ENCODE measurements at places on chromosomes 1 and 21. TPM values are rescaled to one million over a fixed set of nuclear protein-coding genes. Genes with fewer than 3 reads are reported as not detected.

RNU1-3 gene
- under 0.01 TPM for total RNA-seq

DNA sequence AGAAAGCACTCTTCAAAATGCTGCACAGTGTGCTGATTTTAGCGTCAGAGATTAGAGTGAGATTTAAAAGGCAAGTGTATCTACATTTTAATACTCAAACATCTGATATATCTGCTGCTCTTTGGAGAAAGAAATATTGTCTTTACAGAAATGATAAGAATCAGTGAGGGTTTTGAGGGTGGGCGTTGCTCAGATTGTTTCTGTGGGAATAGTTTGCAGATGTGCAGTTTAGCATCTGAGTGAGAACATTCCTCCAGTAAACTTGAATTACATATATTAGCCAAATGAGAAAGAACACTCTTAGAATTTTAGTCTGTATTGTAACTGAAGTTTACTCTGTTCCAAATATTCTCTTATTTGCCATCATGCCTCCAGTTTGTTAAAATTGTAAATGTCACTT lies 549.2 kb downstream of the NEGR1 start:
- DNase-seq = no peak

PTCH2 gene
- total RNA-seq = 0.94 TPM

- DNase-seq = no peak
Observed at GRCh38 chr1:181577475-181577874, 94.2 kb downstream of the CACNA1E start.

DDAH1 gene
- total RNA-seq = 48.3 TPM

Data from lung (tissue), 17 donors.